ENCODE measurements at places on chromosomes 6 and 20.

GRCh38 chr20:1783245-1783644, 112.0 kb upstream of the SIRPA start:
- no peak for DNase-seq

GRCh38 chr6:129749749-129750120, 39.8 kb upstream of the ARHGAP18 start:
- no peak for DNase-seq

DNA sequence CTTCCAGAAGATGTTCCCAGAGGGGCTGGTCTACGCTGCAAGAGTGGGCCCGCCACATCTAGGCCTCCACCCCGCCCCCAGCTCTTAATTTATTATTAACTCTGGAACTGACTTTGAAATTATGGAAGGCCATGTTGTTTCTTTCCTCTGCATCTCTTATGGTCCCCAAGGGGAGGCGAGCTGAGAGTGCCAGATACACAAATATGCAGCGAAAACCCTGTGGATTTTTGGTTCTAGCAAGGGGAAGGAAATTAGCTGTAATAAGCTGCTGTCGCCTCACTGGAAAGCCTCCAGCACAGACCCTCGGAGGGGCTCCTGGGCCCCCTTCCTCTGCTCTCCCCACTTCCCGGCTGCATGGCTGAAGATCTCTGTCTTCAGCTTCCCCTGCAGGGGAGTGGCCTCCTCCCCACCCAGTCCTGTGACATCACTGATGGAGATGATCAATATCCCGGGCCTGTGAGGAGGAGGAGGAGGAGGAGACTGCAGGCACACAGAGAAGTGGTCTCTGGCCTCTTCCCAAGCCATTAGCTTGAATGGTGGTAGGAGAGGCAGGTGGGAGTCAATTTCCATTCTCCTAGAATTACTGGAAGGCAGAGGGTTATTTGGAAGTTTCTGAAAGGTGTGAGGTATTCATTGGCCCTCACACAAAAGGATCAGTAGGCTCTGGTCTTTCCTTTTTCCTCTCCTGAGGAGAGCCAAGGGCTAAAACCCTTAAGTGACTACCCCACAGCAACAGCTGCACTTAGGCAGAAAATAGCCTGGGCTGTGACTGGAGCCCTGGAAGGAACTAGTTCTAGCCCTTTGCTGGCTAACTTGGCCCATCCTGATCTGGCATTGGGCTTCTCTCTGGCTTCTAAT, 39.7 kb upstream of the CCDC167 start:
- DNase-seq, result no peak

GRCh38 chr20:63402860-63403220, 41.7 kb upstream of the CHRNA4 start:
- DNase-seq, result no peak

DNA sequence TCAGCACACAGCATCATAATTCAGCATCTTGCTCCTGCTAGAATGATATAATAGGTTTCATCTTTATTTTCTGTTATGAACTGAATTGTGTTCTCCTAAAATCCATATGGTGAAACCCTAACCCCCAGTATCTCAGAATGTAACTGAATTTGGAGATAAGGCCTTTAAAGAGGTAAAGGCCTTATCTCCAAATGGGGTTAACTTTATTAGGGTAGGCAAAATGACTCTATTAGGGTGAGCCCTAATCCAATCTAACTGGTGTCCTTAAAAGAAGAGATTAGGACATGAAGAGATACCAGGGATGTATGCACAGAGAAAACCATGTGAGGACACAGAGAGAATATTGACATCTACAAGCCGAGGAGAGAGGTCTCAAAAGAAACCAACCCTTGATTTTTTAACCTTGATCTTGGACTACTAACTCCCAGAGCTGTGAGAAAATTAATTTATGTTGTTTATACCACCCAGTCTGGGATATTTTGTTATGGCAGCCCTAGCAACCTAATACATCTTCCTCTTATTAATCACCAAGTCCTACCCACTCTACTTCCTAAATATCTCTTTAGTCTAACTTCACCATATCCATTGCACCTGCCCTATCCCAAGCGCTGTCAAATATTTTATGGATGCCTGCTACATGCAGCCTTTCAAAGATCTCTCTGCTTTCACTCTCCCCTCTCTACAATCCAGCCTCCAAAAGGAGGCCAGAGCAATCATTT, 8.5 kb upstream of the MRS2 start:
- DNase-seq, result no peak

Data from cortex of kidney (tissue), 1 donor.